ENCODE measurements at places on chromosomes 5 and 9. TPM values are rescaled to one million over a fixed set of nuclear protein-coding genes. Genes with fewer than 3 reads are reported as not detected.
A peak's percentile ranks its signal among the peaks of the same experiment; 100 is the strongest.

- DNase-seq, result no peak
Observed at GRCh38 chr5:172848419-172848818, 14.4 kb downstream of the ERGIC1 start.

DNA sequence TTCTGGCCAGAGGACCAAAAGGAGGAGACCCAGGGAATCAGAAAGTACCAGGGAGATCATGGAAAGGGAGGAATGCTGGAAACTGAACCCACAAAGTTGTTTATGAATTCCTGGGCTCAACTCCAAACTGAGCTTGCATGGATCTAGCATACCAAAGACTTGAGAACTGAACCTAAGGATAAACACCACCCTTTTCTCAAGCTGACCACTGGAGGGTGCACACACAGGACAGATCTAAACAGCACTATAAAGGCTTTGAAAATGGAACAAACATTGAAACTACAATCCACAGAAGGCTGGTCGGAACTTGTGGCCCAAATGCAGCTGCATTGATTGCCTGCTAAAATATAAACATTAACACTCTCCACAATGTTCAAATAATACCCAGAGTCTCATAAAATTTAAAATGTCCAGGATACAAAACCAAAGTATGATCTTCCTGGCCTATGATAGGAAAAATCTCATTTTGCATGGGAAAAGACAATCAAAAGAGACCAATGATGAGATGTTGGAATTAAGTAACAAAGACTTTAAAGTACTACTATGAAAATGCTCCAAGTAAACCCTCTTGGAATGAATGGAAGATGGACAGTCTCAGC lies 15.6 kb upstream of the IRF1 start:
- peak; percentile 74 for DNase-seq

GRCh38 chr5:149257131-149257530 lies 14.5 kb upstream of the AFAP1L1 start:
- no peak for DNase-seq

DNA sequence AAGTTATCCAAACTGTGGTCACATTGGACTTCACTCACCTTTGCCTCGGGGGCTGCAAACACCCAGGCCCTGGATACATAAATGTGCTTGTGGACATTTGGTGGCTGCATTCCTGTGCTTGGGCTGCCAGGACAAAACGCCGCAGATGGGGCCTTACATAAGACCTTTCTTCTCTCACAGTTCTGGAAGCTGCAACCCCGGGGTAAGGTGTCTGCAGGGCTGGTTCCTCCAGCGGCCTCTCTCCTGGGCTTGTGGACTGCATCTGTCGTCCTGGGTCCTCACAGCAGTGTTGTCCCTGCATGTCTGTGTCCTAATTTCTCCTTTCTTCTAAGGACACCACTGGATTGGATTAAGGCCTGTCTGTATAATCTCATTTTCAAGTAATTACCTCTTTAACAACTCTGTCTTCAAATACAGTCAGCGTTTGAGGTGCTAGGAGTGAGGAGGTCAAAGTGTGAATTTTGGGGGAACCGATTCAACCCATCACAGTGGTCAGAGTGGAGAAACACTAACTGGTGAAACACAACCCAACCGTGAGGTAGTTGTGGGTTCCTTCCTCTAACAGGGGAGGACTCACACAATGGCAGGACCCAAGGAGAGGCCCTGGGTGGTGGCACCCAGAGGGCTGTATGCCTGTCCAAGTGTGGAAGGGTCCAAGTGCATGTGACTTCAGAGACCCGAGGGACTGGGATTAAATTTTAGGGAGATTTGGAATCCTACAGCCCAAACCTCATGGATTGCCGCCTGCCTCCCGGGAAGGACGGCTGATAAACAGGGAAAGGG lies 415.6 kb downstream of the IRX2 start:
- DNase-seq, result no peak

- no peak for DNase-seq
Observed at GRCh38 chr9:137302449-137303150, 529 bp upstream of the NRARP start.

The SMIM3 gene
- total RNA-seq, result 47.1 TPM
